Activated CD8-positive, alpha-beta memory T cell treated with anti-CD3 and anti-CD28 coated beads for 1 hour (primary cell): ENCODE measurements at places on chromosomes 16 and 17.

DNA sequence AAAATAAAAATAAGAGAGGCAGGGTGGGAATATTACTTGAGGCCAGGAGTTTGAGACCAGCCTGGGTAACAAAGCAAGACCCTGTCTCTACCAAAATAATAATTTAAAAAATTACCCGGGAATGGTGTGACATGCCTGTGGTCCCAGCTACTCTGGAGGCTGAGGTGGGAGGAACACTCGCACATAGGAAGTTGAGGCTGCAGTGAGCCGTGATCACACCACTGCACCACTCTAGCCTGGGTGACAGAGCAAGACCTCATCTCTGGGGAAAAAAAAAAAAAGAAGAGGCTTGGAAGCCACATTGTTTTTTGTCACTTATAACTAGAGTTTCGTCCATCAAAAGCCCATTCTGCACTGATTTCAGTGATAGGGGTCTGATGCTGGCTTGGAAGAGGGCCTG, 3.3 kb upstream of the TMEM235 start:
- no peak for DNase-seq

DNA sequence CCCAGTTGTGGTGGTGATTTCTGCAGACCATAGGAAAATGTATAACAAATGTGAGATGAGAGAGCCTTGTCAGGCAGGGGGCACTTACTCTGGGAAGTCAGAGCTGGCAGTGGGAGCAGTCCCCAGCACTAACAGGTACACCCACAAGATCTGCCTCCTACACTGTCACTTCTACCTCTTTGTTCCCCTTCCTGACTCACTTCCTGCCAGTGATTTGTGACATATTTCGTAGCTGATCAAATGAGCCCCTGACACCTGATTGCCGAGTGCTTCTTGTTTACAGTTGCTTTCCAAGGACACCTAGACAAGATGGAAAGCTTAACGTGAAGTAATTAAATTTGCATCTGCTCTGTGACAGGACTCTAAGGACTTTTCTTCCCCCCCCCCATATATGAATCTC, 40.5 kb downstream of the FTO start:
- no peak for DNase-seq

DNA sequence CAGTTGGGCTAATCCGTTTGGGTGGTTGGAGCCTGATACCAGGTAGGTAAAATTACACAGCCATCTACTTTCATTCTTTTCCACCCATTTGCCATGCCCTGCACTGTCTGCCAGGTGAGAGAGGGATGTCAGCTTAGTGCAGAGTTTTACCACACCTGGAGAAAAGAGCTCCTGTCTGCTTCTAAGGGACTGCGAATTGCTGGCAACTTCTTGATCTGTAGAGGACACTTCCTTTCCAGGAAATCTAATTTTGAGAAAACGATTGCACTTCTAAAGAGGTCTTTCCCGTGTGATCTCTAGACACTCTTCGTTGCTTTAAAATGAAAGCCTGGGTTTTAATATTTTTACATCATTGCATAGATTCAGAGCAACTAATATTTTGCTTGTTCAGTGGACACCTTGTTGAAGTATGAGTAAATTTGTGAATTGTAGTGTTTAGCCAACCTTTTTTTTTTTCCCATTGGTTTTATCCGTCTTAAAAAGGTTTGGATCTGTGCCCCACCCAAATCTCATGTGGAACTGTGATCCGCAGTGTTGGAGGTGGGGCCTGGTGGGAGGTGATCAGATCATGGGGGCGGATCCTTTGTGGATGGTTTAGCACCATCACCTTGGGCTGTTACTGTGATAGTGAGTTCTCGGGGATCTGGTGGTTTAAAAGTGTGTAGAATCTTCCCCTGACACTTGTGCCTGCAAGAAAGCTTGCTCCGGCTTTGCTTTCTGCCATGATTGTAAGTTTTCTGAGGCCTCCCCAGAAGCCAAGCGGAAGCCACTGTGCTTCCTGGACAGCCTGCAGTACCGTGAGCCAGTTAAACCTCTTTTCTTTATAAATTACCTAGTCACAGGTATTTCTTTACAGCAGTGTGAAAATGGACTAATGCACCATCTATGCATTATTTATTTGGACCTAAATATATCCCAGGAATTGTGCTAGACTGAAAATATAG, 104.6 kb downstream of the PRKCA start:
- no peak for DNase-seq

DNA sequence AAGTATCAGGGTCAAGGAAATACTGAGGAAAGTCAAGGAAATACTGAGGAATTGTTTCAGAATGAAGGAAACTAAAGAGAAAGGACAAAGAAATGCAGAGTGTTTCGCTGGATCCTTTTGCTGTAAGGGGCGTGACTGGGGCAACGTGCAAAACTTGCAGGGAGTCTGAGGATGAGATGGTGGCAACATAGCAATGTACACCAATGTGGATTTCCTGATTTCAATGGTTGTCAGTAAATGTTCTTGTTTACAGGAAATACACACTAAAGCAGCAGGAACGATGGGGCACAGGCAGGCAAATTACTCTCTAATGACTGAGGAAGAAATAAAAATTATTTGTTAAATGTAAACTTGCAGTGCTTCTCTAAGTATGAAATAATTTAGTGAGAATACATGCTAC, 34.4 kb downstream of the ZZEF1 start:
- DNase-seq = no peak

- DNase-seq = no peak
Observed at GRCh38 chr17:2734939-2735338, 14.5 kb downstream of the CCDC92B start.

DNA sequence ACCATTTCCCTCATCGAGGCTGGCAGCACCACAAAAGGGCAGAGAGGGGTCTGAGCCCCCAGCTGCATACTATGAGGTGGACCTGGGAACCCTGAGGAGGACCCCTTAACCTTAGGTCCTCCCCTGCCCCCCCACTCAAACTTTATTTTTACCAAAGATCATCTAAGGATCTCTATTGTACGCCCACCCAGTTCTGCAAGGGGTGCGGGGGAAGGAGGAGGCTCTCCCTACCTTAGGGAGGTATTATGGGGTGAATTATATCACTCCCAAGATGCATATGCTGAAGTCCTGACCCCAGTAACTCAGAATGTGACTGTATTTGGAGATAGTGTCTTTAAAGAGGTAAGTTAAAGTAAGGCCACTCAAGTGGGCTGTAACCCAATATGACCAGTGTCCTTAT, 26.8 kb upstream of the EMP2 start:
- DNase-seq = no peak
